Uterus (tissue), 4 donors: ENCODE measurements at places on chromosomes 7 and 10.
A peak's percentile ranks its signal among the peaks of the same experiment; 100 is the strongest.

DNA sequence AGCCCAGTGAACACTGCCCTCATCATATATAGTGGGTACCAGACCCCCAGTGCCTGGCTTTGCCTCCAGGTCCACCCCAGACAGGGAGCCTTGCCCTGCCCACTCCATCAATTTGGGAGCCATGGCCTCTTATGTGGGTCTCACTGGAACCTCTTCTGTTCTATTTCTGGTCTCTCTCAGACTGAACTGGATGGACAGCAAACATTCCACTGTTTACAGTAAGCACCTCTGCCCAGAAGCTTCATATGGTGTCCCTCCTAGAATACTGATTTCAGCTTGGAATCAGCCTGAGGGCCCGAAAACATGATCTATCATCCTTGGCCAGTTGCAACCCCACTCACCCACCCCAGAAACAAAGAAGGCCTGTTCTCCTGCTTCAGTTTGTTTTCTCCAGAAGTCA is 81.0 kb upstream of the SLF2 start:
- H3K27me3 ChIP-seq, result peaks cover 21% of the 10 kb centered on the region
- DNase-seq, result no peak
- H3K4me1 ChIP-seq, result peaks cover 22% of the 10 kb centered on the region
- H3K27ac ChIP-seq, result no peak overlapping the region
- no peaks in the 10 kb centered on the region for H3K36me3 ChIP-seq

DNA sequence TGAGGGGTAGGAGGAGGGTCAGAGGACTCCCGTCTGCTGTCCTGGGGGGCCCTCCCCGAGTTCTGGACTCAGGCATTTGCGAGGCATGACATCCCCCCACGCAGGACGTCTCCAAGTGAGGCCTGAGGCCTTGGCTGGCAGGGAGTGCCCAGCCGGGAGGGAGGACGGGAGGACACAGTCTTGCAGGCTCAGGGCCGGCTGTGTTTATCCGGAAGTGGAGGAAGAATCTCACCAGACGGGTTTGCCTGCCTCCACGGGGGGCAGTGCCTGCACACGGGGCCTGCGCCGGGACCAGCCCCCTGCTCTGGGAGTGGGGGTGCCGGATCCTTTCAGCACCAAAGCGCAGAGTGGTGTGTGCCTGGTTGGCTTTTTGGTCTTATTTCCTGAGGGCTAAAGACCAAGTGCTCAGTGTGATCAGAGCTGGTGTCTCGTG is 10.9 kb downstream of the PWWP2B start:
- H3K4me1 ChIP-seq, result peaks cover 29% of the 10 kb centered on the region
- peak; percentile 61 for DNase-seq
- H3K4me3 ChIP-seq, result no peak overlapping the region

GRCh38 chr7:17622451-17622850 is 317.8 kb downstream of the SNX13 start:
- no peak overlapping the region for H3K27ac ChIP-seq
- no peaks in the 10 kb centered on the region for H3K4me1 ChIP-seq
- H3K36me3 ChIP-seq, result no peaks in the 10 kb centered on the region
- no peak overlapping the region for H3K4me3 ChIP-seq
- H3K27me3 ChIP-seq, result no peaks in the 10 kb centered on the region

- no peaks in the 10 kb centered on the region for H3K27me3 ChIP-seq
- H3K4me1 ChIP-seq, result no peaks in the 10 kb centered on the region
- no peaks in the 10 kb centered on the region for H3K36me3 ChIP-seq
- no peak overlapping the region for H3K4me3 ChIP-seq
- H3K27ac ChIP-seq, result no peak overlapping the region
Observed at GRCh38 chr7:70384891-70385290, 747.1 kb upstream of the GALNT17 start.

DNA sequence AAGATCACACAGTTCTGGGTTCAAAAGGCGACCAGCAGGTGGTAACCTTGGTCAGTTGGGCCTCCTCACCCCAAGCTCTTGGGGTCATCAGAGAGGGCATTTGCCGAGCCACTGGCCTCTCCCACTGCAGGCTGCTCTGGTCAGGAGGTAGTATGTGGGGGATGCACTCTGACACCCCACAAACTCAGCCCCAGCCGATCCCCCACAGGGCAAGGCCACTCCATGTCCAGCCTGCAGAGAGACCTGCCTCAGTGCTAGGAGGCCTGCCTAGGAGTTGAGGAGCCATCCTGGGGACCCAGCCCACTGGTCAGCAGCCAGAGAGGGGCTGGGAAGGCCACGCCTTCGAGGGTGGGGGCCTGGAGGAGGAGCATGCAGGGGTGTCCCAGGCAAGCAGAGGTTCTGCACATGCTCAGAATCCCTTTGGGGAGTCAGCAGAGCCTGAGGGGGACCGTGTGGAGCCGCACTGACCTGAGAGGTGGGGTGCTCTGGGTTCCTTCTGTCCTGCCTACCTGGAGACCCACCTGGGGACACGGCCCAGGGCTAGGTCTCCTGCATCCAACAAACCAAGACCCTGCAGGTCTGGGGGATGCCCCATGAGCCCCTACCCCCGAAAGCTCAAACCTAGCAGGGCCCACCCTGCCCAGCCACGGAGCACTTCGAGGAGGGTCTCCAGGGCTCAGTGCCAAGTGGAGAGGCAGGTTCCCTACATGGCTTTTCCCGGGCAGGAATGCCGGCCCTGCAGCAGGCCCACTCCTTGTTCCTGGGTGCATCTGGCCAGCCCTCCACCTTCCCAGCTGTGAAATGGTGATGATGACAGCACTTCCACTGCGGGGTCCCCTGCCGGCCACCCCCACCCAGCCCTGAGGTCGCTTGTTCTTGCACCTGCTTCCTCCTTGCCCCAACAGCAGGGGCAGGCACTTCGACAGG is 58.5 kb downstream of the RASGEF1A start:
- H3K4me1 ChIP-seq, result no peaks in the 10 kb centered on the region
- H3K36me3 ChIP-seq, result no peaks in the 10 kb centered on the region
- no peak overlapping the region for H3K27ac ChIP-seq
- DNase-seq, result peak; percentile 7
- H3K27me3 ChIP-seq, result no peaks in the 10 kb centered on the region
